ENCODE measurements at places on chromosomes 5 and 9.

DNA sequence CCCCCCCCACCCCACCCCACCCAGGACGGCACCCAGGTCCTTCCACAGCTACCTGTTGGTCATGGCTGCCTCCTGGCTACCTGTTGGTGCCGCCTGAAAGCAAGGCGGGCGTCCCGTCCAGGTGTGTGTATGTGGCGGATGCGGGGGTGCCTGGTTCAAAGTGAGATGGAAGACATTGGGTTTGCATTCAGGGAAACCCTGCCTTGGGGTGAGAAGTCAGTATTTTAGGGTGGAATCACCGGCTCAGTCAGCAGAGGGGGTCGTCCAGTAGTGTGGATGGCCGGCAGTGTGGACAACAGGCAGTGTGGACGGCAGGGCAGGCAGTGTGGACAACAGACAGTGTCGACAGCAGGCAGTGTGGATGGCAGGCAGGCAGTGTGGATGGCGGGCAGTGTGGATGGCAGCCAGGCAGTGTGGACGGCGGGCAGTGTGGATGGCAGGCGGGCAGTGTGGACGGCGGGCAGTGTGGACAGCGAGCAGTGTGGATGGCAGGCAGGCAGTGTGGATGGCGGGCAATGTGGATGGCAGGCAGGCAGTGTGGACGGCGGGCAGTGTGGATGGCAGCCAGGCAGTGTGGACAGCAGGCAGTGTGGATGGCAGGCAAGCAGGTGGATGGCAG, 28.0 kb downstream of the NKD2 start:
- no peak for DNase-seq

GRCh38 chr5:58127255-58128220, 332.3 kb downstream of the PLK2 start:
- no peak for DNase-seq

DNA sequence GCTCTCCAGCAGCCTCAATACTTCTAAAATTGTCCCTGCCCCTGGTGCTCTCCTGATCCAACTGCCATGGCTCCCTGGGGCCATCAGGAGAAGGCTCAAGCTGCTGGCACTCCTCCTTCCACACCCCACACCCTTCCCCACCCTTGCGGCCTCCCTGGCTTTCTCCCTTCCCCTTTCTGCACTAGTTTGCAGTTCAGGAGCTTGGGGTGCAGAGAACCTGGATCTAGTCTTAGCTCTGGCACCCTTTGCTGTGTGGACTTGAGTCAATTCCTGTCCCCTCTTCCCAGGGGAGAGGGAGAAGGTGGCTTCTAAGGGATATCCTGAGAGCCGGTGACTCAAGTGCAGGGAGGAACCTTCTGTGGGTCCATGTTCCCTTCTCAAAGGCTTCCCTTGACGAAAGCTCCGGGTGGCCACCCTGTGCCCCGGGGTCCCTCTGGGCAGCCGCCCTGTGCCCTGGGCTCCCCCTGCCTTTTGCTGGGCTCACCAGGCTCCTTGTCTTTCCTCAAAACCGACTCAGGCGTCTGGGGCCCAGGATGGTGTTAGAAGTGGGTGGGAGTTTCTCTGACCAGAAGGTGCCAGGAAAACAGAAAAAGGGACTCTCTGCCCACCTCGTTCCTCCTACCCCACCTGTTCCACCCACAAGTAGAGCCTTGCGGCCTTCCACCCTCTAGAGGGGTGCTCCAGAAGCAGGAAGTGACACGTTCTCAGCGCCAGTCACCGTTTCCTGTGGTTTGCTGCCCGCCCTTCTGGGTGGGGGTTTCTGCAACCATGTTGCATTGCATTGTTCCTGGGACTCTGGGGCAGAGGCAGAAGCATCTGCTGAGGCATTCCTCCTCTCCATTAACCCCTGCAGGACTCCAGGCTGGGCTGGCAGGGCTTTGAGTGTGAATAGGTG, 15.0 kb downstream of the GLIPR2 start:
- DNase-seq: peak; percentile 74

DNA sequence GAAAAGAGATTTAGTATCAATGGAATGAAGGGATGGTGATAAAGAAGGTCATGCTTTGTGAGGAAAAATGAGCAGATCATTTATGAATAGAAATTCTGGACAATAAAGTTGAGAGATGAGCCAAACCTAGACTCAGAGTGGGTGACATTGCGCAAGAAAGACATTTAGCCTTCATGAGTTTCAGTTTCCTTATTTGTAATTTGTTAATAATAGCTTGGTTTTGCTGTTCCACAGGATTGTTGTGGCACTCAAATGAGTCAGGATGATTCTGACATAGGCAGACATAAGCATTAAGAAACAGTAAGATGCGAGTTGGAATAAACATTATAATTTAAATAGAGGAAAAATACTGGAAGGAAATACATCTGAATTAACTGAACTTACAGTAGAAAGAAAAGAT, 34.8 kb downstream of the ITGA2 start:
- DNase-seq: no peak

DNA sequence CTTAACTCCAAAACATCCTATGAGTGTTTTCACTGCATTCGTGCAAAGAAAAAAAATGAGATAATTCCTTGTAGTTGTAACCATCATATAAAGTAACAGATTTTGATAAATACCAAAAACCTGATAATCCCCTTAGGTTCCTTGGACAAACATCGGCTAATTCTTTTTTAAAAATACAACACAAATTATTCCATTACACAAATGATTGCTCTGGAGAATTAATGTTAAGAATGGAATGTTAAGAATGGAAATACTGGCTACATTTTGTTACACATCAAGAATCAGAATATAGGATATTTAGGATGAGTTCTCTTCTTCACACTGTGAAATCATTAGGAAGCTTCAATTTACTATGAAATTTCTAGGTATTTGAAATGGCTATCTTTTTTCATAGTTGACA, 139.4 kb downstream of the LPAR1 start:
- no peak for DNase-seq

- no peak for DNase-seq
Observed at GRCh38 chr9:87531370-87532295, 34.0 kb downstream of the DAPK1 start.

All from central memory CD8-positive, alpha-beta T cell (primary cell).